ENCODE measurements at places on chromosomes 1 and 21.

DNA sequence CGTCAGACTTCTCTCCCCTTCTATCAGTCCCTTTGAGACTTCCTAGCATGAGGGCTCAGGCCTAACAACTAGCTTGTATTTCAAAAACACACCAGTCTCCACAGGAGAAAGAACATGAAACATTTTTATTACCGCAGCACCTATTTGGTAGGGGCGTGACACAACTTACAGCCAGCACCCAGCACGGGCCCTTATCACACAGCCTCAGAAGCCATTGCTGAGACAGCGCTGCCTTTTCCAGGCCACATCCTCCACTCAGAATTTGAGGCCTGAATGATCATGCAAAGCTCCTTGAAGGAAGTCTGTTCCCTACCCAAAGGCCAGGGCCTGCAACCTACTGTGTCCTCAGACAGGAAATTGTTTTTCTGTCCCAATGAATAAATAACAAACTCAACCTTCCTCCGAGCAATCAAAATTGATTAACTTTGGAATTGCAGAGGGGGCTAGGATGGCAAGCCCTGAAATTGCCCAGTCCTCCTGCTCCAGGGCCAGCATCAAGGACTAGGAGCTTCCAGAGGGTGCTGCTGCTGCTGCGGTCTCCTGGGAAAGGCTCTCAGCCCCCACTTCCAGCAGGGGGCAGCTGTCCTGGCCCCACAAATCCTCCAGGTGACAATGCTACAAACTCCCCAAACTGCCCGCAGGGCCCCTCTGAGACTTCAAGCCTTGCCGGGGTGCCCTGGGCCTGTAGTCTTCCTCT, 94.3 kb upstream of the GALNT2 start:
- DNase-seq = no peak

GRCh38 chr21:43603641-43604504, 55.4 kb downstream of the HSF2BP start:
- peak; percentile 27 for DNase-seq

GRCh38 chr1:164466429-164466828, 92.6 kb upstream of the PBX1 start:
- peak; percentile 53 for DNase-seq

- no peak for DNase-seq
Observed at GRCh38 chr1:227884370-227885134, 63.2 kb downstream of the WNT9A start.

DNA sequence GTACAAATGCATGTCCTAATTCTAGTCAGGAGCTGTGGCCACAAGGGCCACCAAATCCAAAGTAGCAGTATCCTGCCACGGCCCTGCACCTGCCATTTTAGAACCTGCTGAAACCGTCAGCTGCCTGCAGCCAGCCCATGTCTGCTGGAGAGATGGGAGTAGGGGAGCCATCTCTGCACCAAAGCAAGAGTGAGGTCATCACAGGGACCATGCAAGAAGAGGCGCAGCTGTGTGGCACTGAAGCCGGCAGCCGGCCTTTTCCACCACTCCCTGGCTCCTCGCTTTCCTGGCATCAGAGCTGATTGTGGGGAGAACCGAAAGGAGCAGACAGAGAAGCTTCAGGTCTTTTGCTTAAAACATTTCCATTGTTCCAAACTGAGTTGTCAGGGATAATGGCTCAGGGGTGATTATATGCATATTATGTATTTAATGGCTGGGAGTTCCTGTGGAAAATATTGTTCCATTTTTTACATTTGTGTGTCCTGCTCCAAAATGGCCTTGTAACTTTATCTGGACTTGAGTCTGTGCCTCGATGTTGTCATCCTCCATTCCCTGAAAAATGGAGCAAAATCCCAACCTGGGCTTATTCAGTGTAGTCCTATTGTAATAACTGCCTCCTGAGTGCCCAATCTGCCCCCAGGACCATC, 18.7 kb upstream of the NBL1 start:
- DNase-seq = no peak

DNA sequence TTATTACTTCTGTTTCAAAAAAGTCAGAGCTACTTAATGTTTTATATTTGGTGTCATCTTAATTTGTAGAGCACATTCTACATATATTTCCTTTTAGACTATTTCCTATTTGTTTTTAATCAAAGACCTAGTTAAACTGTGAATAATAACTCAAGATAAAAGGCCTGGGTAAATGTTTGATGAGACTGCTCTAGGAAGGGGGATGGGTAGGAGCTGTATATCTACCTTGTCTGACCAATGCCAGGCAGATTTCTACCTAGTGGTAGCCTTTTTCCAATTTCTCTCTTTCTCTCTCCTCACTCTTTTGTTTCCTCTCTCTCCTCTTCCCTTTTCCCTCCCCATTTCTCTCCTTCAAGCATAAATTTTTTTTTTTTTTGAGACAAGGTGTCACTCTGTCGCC, 31.9 kb upstream of the IVNS1ABP start:
- DNase-seq = no peak

DNA sequence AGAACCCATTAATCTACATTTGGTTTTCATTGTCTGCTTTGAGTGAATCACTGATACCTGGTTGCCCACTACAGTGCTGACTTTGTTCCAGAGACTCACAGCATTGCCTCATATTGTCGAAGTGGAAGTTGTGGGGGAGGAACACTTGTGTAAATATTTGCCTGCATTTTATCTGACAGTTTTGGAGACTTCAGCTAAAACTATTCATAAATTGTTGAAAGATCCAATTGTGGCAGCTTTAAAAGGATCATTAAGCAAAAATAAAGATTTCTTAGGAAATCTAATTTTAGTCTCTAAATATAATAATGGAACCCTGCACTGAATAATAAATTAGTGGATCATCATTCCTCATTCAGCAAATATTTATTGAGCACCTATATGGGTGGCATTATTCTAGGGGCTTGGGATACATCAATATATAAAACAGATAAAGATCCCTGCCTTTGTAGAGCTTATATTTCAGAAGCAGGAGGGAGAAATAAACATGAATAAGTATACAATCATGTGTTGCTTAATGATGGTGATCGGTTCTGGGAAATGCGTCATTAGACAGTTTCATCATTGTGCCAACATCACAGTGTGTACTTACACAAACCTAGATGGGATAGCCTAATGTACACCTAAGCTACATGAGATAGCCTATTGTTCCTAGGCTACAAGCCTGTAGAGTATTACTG, 73.5 kb downstream of the OSBPL9 start:
- DNase-seq = no peak

- no peak for DNase-seq
Observed at GRCh38 chr1:31222176-31222575, 17.5 kb downstream of the NKAIN1 start.

DNA sequence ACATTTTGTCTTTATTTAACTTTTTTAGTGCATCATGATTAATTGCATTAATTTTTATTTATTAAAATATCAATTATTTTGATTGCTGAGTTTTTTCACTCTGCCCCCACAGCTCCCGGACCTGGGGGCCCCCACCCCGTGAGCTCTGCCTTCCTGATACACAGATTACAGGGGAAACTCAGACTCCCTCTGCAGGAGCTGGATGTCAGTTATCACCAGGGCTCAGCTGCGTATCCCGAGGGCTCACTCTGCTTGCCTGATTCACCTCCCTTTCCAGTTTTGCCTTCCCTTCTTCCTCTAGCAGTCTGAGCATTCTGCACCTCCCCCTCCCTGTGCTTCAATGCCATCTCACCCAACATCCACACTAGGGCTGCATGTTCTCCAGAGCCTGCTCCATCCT, 98.2 kb downstream of the ATP1A1 start:
- DNase-seq = no peak

DNA sequence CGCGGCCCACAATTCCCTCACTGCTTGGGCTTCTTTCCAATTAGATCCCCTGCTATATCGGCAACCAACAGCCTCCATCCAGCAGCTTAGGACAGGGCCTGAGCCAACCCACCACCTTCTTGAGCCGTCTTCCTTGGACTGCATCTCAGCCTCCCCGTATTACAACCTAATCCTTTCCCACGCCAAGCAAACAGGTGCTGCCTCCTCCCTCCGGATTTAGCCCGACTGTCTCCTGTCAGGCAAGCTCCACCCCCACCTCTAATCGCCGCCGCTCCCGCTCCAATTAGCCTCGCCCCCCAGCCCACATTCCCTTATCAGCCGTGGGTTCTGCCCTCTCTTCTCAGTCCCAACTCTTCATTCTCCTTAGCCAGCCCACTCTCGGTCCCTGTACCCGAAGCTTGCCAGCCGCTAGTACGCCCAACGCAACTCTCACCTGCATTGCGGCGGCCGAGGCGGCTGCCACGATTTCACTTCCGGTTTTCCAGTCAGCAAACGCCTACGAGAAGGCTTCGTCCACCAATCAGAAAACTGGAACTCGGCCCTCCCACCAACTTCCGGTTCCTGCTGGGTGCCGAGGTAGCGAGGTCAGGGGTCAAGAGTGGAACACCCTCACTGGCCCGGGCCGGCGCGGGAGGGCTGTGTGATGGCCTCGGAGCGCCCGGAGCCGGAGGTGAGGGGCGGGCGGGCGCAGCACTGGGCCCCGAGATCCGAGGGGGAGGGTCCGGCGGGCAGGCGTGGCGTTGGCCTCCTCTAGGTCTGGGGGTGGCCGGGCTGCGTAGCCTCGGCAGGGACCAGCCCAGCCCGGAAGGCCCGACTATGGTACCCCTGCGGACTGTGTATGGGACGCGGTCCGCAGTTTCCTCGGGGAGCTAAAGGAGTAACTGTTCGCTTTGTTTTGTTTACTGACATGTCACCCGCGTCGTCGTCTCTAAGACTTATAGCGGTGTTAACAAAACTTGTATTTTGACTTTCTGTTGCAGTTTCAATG, at the start of the genes MED8 and SZT2:
MED8 (minus strand) TSS at position 475 of the 988 bp plus-strand sequence; CDS start at position 439, 36 bp downstream.
SZT2 (plus strand) TSS at position 574 of the 988 bp plus-strand sequence; CDS start at position 644, 70 bp downstream.
- DNase-seq = peak; percentile 91

DNA sequence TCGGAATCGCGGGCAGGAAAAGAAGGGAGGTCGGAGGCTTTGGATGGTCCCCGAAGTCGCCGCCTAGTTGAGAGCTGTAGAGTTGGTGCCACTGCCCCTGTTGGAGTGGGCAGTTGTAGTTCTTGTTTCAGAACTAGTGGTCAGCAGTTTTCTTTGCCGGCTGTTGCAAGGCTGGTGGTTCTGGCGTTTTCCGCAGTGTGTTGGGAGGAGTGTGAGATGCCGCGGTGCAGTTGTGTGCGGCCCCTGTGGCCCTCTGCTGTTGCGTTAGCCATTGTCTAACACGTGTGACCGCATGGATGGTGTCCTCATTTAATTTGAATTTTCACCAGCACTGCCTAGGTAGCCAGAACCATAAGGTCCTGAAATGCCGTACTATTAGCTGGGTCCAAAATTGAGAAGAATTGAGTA, 1.4 kb downstream of the ARF1 start:
- DNase-seq = no peak

DNA sequence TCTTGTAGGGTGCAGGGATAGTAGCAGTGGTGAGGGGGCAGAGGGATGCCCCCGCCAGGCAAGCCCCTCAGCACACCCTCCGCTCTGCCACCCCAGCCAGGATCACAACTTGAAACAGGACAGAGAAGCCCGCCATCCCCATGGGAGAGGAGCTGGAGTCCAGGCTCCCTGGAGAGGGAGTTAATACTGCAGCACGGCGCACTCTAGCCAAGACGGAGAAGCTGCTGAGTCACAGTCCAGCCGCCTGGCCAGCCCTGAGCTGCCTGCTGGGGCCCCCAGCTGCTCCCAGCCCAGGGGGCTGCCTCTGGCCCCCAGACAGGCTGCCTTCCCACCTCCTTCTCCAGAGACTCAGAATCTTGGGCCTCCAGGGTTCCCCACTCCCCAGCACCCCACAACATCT, 87.2 kb downstream of the SYT2 start:
- DNase-seq = peak; percentile 67

- DNase-seq = no peak
Observed at GRCh38 chr1:71002709-71003475, 44.7 kb downstream of the PTGER3 start.

GRCh38 chr1:97252076-97252475, 530.5 kb downstream of the PTBP2 start:
- DNase-seq = peak; percentile 8

- DNase-seq = no peak
Observed at GRCh38 chr1:80365359-80366021, 1359.0 kb upstream of the ADGRL4 start.

GRCh38 chr21:38495242-38495641, 3.0 kb downstream of the ERG start:
- no peak for DNase-seq

- DNase-seq = no peak
Observed at GRCh38 chr1:38973659-38974437, 17.2 kb upstream of the AKIRIN1 start.

GRCh38 chr1:91499346-91499745, 1.3 kb upstream of the CDC7 start:
- no peak for DNase-seq

DNA sequence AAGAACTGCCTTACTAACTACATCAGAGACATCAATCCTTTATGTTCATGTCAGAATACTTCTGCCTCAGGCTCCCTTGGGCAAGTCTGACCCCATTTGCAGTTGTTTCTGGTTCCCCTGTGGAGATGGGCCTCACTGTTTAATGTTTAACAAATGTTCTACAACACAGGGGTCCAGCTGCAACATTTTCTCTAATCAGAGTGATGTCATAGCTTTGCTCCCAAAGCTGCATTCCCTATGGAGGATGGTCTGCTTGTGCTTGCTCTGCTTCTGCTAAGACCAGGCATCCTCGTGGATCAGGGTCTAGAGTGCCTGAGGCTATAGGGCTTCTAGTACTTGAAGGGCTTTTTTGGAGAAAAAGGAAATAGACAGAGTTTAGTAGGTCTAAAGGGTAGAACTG, 1071.2 kb downstream of the TTLL7 start:
- no peak for DNase-seq

- no peak for DNase-seq
Observed at GRCh38 chr1:119828266-119828665, 17.0 kb upstream of the REG4 start.

DNA sequence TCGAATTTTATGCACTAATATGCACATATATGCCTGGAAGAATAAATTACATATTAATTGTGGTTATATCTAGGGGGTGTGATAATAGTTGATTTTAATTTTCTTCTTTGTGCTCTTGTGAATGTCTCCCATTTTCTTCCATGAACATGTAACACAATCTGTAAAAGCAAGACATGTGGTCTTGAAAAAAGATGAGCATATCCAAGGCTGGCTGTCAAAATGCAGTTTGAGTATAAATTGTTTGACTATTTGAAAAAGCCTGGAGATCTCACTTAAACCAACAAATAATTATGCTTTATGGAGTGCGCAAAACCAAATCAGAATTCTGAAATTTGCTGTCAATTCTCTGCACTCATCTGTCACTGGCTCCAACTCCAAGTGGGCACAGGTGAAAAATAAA, 143.9 kb downstream of the HMGB4 start:
- DNase-seq = no peak

GRCh38 chr21:34693192-34693810, 24.5 kb downstream of the CLIC6 start:
- DNase-seq = peak; percentile 79

DNA sequence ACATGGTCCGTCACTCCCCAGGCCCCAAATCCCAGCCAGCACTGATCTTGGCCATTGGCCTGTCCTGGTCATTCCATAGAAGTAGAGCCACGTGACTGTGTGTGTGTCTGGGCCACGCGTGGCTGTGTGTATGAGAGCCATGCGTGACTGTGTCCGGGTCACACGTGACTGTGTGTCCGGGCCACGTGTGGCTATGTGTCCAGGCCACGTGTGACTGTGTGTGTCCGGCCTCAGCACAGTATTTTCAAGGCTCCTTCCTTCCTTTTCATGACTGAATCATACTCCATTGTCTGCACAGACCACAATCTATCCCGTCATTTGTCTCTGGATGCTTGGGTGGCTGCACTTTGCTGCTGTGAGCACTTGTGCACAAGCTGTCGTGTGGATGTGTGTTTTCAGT, 67.4 kb downstream of the SKI start:
- DNase-seq = no peak

Measured in A172 (cell line).